ENCODE measurements at places on chromosomes 16 and 17. TPM values are rescaled to one million over a fixed set of nuclear protein-coding genes. Genes with fewer than 3 reads are reported as not detected.

CPHXL gene
- total RNA-seq: not detected

SEPTIN1 gene
- total RNA-seq: 1.9 TPM

RABEP2 gene
- total RNA-seq: 7.8 TPM

TSPOAP1 gene
- not detected for total RNA-seq

PYY gene
- not detected for total RNA-seq

SLC12A4 gene
- 32.8 TPM for total RNA-seq

TK1 gene
- total RNA-seq: 220 TPM

ACSF3 gene
- total RNA-seq: 20.1 TPM
